ENCODE measurements at places on chromosomes 1 and 21.

GRCh38 chr1:114457675-114458236 lies 53.2 kb downstream of the TRIM33 start:
- no peak for DNase-seq

- no peak for DNase-seq
Observed at GRCh38 chr1:26279456-26280332, at the start of gene SH3BGRL3. Gene SH3BGRL3, plus strand, starts transcription at chr1:26280086. Its CDS starts 70 bp downstream, at chr1:26280156.

DNA sequence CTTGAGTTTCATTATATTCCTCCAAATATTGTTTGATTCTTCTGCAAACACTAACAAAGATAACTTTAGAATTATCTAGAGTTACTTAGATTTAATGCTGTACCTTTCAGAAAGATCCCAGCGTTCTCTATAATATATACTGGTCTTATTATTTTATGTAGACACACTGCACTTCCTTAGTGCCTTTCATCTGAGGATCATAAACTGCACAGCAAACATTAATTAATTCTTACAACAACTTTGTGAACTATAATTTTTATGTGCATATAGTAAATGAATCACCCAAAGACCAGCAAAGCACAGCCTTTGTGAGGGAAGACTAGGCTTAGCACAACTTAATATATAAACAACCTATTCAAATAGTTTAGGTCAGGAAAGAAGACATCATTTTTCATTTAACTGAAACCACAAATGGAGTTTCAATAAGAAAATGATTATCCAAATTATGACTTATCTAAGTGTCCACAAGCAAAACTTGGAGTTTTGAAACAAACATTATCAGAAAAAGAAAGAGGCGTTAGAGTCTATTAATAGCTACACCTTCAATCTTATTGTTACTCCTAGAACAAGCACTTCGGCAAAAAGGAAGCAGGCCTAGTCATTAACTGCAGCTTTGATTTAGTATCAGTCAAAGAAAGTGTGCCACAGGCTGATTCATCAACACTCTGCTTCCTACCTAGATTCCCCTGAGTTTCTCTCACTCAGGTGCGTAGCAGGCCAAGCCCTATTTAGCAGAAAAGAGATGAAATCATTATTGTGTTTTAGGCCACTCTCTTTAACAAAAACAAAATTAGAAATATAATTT lies 22.5 kb upstream of the RC3H1 start:
- no peak for DNase-seq

- DNase-seq: no peak
Observed at GRCh38 chr21:45428534-45428933, 23.6 kb downstream of the COL18A1 start.

DNA sequence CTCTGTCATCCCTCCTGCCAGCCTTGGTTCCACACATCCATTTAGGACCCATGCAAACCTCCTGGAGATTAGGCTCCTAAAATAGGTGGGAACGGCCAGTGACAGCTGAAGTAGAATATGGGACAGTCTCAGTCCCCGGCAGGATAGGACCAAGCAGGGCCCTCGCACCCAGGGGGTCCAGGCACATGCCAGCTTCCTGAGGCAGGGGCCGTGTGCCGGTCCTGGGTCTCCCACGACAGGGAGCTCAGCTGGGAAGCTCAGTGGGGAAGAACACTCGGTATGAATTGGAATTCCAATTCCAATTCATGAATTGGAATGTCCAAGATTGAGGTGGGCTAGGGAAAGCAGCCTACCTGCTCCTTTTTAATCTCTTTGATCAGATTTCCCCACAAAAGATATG lies 9.8 kb downstream of the MUL1 start:
- no peak for DNase-seq

DNA sequence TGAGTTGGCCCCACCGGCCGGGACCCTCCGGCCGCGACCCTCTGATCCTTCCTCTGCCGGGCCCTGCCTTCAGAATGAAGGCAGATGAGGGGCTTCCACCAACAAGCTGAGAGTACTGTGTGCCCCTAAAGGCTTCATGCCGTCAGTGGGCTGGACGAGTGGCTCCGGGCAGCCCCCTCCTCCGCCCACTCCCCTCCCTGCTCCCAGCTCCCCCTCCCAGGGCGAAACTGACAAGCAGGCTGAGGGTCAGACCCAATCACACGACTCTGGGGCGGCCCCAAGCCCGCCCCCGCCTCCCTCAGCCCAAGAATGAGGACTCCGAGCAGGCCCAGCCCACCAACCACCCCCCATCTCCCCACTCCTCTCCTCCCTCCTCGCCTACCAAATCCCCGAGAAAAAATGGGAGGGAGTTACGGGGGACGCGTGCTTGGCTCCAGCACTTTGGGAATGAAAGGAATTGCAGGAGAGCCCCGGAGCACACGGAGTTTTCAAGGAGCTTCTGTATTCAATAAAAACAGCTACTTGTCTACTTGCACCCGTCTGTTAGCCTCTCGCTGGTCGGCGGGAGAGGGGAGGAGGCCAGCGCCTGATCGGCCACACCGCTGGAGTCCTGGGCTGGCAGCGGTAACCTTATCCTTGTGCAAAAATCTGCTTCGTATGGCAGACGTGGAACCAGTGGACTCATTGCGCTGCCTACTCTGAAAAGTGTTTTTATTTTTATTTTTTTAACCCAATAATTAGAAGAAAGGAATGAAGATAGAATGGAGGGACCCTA lies at the start of gene COL11A1:
COL11A1 (minus strand) TSS at position 147 of the 775 bp plus-strand sequence. CDS start 344 bp downstream, outside the sequence.
- no peak for DNase-seq

GRCh38 chr1:14320986-14321385 lies 277.5 kb upstream of the KAZN start:
- DNase-seq: no peak

- no peak for DNase-seq
Observed at GRCh38 chr21:42377211-42377950, 11.0 kb upstream of the TFF1 start.
